ENCODE measurements at places on chromosomes 6 and 20.
A peak's percentile ranks its signal among the peaks of the same experiment; 100 is the strongest.

DNA sequence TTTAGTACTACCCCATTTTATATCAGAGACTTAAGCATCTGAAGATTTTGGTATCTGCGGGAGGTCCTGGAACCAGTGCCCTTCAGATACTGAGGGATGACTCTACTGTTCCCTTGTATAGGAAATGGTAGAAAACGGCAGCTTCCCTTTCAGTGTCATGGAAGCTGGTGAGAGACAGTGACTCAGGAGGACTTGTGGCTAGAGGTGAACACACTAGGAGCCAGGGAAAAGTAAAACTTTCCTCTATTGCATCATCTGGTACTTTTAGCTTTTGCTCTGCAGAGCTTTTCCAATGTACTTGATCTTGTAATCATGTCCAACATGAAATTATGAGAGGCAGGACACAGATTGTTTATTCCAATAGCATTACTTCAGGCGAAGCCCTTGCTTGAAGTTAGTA lies 45.0 kb downstream of the RNF144B start:
- DNase-seq = no peak

- DNase-seq = no peak
Measured at GRCh38 chr20:59461526-59461925, 142.8 kb upstream of the PHACTR3 start.

DNA sequence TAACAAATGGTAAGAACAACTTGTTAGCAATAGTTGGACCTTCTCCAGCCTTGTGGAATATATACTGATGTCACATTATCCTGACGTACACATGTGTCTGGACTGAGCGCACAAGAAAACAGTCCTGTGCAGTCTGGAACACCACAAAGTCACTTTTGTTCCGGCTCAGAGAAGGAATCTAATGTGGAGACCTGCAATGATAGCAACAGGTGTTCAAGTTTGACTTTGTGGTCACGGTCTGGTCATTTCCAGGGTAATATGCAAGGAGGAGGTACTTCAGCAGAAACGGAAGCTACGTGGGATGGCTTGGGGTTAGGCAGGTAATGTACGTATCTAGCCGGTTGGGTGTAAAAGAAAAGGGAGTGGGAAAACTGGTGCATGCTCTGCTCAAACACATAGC lies 687.2 kb upstream of the AGPAT4 start:
- no peak for DNase-seq

DNA sequence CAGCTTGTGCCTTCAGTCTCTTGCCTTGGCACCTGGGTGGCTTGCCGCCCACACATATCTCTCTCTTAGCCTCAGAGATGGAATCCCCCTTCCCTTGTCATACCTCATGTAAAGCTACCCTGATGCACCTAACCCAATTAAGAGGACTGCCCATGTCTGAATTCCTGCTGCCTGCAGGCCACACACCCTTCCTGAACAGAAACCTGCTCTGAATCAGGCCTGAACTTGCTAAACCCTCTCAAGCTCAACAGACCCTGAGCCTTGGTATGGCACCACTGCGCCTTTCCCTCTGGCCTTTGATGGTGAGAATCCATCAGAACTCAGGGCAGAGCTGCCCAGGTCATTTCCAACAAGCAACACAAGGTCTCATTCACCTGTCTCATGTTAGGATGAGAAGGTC lies 5.2 kb downstream of the RAET1G start:
- DNase-seq = no peak

GRCh38 chr6:167956983-167957492 lies 40.4 kb upstream of the KIF25 start:
- no peak for DNase-seq

GRCh38 chr6:23642849-23643248 lies 483.2 kb upstream of the NRSN1 start:
- no peak for DNase-seq

GRCh38 chr6:122770835-122771601 lies 8.5 kb upstream of the FABP7 start:
- no peak for DNase-seq

DNA sequence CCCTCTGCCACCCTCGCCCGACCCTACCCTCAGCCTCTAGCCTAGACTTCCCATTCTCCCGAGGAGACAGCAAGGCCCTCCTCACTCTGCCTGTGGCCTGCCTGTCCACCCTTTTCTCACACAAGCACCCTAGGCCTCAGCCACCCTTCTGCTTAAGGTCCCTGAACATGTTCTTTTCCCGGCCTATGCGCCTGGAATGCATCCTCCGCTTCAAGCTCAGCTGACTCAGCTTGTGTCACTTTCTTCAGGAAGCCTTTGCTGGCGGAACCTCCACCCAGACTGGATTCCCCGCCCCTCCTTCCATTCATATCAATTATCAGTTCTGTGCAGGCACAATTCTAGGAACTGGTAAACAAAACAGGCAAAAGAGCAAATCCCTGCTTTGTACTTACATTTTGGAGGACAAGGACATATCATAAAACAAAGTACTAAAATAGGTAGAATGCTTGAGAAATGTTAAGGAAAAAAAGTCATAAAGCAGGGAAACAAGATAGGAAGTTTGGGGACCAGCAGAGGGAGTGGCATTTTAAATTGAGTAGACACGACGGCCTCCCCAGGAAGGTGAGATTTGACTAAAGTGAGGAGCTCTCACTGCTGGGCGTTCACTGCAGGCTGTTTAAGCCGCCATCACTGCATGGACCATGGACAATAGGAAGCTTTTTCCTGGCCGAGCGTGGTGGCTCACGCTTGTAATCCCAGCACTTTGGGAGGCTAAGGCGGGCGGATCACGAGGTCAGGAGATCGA lies 17.9 kb upstream of the SNHG17 start:
- peak; percentile 20 for DNase-seq

DNA sequence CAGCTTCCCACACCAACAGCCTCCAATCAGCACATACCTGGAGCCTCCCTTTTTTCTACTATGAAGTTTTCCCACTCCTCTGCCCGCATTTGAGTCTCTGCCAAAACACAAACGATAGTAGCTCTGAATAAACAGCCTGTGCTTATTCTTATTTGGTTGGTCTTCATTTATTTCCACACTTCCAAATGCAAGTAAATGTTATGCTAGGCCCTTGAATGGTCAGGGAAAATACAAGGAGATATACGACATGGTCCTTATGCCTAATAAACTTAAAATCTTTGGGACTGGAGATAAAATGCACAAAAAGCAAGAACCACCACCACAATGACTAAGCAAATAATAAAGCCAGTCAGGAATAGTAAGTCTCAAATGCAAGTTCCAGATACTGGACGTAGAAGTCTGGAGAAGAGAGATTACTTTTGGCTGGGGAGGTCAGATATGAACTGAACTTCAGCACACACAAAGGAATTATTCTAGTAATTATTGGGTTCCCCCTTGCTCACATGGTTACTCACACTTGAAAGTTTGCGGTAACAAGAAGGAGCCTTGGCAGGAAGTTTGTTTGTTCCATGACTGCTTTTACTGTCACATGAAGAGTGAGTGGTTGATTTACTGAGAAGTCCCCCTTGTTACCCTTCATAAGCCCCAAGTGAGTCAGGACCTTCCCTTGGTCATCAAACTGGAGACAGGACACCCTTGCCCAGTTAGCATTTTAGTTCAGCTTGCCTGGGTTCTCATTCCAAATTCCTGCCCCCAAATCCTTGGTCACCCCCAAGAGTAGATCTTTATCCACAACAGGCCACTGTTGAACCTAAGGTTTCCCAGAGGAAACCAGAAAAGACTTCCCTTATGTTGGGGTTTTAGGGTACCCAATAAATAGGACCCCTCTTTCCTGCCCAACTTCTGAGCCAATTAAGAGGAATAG lies 511.2 kb upstream of the JARID2 start:
- peak; percentile 38 for DNase-seq

DNA sequence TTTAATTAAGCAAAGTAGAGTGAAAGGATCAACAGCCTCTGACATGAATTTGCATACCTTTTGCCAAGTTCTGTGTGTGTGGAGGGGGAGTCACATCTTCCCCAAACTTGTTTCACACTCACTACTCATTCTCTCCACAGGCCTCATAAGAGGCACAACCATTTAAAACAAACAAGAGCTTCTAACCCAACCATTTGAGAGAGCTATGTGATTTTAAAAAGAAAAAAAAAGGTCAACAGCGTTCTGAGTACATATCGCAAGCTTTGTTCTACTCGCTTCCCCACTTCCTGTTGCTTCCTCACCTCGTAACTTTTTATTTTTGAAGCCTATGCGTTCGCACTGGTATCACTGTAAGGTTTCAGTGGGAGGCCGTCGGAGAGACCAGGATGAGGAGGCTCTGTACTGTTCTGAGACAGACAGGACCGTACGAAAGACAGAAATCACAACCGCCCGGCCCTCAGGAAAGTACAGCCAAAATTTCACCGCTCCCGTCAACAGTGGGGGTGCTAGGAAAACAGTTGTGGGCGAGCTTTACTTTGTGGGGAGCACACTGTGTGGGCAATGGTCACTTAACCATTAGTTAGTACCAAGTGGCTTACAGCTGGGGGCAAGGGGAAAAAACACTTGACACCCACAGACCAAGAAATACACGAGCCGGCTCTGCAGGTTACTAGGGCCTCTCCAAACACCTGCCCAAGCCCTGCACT lies 61.3 kb downstream of the TRERF1 start:
- DNase-seq = no peak

DNA sequence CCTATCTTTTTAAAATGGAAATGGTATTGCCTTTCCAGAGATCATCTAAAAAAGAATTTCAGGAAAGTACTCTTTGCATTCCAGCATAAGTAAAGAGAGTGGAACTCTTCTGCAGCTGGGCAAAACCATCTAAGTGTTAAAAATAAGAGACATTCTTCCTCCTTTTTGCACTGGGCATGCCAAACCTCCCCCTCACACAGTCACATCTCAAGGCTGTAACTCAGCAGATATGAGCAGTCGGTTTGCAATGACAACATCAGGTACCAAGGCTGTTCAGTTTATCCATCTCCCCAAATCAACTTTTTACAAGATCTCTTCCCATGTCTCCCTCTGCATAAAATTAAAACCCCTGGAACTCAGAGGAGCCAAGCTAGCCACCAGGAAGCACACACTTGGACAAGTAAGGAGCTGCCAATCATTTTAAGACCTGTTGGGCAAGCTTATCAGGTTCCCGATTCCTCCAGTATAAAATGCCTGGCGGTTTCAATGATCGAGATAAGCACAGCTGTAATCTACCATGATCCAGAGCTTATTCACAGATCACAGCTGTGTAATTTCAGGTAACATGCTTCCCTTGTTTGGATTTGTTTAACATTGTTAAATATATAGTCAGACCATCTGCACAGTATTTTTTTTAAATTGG lies 23.2 kb downstream of the ID4 start:
- DNase-seq = no peak

GRCh38 chr20:46872328-46873211 lies 22.1 kb upstream of the EYA2 start:
- no peak for DNase-seq

DNA sequence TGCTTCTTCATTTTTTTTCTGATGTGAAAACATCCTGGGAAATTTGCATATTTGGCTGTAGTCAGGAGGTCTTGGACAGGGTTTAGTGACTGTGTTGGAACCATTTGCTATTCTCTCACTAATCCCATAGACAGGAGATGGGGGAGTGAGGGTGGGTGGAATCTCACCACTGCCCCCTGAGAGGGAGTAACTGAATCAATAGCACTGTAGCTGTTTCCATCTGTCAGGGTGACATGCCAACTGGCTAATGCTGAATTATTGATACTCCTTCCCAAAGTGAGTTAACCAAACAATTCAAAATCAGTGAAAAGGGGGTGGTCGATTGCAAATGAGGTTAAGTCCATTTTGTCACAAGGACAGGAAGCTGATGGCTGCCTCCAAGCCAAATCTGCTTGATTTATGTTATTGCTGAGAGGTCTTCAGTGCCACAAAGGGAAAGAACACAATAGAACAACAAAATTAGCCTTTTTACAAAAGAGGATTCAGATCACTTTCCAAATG lies 55.1 kb upstream of the B3GAT2 start:
- no peak for DNase-seq

GRCh38 chr20:36929290-36929689 lies 22.2 kb downstream of the SAMHD1 start:
- DNase-seq = no peak

DNA sequence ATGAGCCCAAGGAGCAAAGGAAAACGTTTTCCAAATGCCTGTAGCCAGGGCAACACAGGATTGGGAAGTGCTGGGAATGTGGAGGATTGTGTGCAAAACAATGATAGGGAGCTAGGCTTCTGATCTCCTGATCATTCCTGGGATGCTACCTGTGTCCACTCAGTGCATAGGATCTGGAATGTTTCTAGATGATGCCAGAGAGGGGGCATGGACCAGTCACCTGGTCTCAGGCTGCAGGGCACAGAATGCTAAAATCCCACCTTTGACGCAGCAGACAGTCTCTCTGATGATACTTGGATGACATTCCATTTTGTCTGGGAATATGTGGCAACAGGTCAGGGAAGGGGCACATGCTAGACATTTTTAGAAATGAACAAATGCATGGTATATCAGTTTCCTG lies 128.9 kb downstream of the CLIC5 start:
- no peak for DNase-seq

DNA sequence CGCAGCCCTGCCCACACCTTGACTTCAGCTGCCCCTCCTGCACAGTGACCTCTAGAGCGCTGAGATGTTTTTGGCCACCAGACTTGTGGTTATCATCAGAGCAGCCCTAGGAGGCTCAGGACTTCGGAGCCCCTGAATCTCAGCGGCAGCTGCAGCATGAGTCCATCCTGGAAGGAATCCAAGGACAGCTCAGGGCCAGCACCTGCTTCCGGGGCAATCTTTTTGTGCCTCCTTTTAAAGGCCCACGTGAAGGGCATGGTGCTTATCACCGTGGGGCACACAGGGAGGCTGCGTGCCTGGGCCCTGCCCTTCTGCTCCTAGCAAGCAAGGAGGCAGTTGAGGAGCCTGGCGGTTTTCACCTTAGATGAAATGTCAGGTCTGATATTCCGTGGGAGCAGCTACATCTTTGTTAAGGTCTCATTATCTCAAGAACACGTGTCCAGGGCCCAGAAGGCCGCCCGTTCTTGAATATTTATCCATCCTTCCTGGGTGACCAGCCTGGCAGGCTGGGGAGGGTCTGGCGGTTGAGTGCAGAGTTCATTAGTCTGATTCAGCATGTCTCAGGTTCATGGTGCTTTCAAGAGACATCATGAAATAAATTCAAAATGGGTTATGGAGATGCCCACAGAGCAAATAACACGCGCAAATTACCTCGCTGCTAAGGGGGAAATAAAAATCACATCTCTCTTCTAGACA lies 392.4 kb downstream of the TAF4 start:
- DNase-seq = no peak

- peak; percentile 19 for DNase-seq
Measured at GRCh38 chr6:74170118-74170517, 474.1 kb downstream of the CD109 start.

DNA sequence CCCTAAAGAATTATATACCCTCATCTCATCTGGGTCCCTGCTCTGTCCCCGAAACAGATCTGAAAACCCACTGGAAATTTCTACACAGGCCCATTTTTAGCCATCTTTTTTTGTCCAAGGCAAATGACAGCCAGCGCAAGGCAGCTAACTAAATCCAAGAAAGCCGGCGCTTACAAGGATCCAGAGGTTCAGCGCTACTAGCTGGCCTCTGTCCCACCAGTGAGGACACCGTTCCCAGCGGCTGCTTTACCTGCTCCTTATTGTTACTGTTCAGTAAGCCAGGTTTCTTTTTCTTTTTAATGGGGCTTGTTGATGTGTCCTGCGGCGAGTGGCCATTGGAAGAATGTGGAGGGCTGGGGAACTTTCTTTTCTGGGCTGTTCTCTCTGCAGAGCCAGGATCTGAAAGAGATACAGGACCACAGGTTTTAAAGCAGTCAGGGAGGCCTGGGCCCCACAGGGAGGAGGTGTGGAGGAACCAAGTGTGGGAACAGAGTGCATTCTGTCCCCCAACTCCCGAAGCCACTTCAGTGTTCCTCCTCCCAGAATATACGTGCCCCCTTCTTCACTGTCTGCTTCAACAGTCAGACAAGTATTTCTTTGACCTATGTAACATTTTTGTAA lies 46.6 kb downstream of the ZMYND8 start:
- DNase-seq = no peak

GRCh38 chr6:137776256-137776655 lies 90.8 kb upstream of the TNFAIP3 start:
- DNase-seq = no peak
